ENCODE measurements at places on chromosomes 16 and 17.

DNA sequence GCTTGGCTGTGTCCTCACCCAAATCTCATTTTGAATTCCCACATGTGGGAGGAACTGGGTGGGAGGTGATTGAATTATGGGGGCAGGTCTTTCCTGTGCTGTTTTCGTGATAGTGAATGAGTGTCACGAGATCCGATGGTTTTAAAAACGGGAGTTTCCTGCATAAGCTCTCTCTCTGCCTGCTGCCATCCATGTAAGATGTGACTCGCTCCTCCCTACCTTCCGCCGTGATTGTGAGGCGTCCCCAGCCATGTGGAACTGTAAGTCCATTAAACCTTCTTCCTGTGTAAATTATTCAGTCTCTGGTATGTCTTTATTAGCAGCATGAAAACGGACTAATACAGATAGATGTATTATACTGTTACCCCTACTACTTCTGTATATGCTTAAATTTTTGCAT, 3.6 kb downstream of the SPATA33 start:
- no peak for DNase-seq

GRCh38 chr17:2949469-2950044, 113.8 kb downstream of the OR1D5 start:
- DNase-seq, result peak; percentile 37

GRCh38 chr16:11896486-11897176, 19.1 kb downstream of the GSPT1 start:
- DNase-seq, result peak; percentile 55

- no peak for DNase-seq
These were observed 539 bp upstream of the CKLF start for GRCh38 chr16:66551788-66552285.

- DNase-seq, result no peak
These were observed 89.8 kb downstream of the SHISA6 start for GRCh38 chr17:11330826-11331225.

DNA sequence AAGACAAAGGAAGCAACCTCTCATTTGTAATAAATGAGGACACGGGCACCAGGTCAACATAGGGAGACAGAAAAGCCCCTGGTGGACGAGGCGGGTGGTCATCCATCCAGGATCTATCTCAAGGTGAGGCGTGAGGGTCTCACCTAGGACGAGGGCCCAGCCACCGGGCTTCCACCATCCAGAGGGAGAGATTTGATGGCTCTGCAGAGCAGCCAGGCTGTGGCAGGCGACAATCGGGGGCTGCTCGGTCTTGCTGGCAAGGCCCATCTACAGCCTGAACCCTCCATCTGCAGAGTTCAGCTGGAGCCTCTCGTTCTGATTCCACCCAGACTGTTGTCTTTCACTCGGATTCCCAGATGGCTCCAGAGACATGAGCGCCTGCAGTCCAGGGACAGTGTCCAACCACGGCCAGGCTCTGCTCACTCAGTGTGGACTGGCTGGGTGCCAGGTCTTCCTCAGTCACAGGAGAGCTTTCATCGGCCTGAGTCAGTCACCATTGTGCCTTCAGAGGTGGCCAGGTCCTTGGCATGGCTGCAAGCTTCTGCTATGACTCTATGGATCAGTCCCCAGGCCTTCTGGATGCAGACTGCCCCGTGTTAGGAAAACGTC, 5.9 kb downstream of the LITAFD start:
- DNase-seq, result peak; percentile 81

GRCh38 chr16:52563767-52564611, 17.0 kb upstream of the TOX3 start:
- no peak for DNase-seq

- DNase-seq, result no peak
These were observed 1.2 kb downstream of the ARHGAP44 start for GRCh38 chr17:12790249-12791106.

- DNase-seq, result no peak
These were observed 173.9 kb downstream of the LAT start for GRCh38 chr16:29158785-29159184.

GRCh38 chr16:58337090-58337444, 42.2 kb upstream of the PRSS54 start:
- no peak for DNase-seq

GRCh38 chr16:56547949-56548567, 16.8 kb upstream of the MT4 start:
- no peak for DNase-seq

- DNase-seq, result no peak
These were observed 74.9 kb upstream of the ZNF423 start for GRCh38 chr16:49930841-49931240.

DNA sequence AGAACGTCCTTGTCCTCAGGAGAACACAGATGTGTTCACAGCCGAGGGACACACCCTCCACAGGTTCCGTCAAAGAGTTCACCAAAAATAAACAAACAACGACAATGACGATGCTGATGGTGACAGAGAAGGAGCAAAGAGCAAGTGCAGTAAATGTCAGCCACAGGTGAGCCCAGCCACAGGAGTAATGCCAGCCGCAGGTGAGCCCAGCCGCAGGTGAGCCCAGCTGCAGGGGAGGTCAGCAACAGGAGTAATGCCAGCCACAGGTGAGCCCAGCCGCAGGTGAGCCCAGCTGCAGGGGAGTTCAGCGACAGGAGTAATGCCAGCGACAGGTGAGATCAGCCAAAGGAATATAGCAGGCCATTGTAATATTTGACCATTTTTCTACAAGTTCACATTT, 315.2 kb downstream of the FOXL1 start:
- DNase-seq, result no peak

DNA sequence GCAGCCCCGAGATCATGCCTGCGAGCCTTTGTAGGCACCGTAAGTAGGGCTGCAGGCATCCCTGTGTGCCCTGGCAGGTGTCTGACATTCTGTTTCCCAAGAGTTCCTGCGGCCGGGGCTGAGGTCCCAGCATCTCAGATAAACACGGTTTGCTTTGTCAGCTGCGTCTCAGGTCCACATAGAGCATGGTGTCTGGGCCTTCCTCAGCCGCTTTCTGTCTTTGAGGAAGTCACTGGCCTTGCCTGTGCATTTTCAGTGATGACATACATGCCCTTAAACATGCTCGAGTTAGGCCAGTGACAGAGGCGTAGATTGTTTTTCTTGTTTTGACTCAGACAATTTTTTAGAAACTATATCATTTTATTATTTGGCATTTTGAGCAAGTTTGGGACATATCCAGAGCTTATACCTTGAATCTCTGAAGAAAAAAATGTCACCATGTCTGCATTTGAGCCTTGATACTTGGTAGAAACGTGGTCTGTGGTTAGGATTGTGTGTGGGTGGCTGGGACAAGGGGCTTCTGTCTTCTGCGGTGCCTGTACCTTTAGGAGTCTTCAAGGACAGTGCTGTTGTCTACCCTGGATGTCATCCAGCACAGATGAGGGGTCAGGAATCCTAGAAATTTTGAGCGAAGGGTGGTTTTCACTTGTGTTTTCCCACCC, 105.8 kb downstream of the SNX29 start:
- no peak for DNase-seq

GRCh38 chr16:346587-346986, 5.9 kb downstream of the AXIN1 start:
- DNase-seq, result no peak

- DNase-seq, result no peak
These were observed 57.2 kb upstream of the GSE1 start for GRCh38 chr16:85555719-85556455.

DNA sequence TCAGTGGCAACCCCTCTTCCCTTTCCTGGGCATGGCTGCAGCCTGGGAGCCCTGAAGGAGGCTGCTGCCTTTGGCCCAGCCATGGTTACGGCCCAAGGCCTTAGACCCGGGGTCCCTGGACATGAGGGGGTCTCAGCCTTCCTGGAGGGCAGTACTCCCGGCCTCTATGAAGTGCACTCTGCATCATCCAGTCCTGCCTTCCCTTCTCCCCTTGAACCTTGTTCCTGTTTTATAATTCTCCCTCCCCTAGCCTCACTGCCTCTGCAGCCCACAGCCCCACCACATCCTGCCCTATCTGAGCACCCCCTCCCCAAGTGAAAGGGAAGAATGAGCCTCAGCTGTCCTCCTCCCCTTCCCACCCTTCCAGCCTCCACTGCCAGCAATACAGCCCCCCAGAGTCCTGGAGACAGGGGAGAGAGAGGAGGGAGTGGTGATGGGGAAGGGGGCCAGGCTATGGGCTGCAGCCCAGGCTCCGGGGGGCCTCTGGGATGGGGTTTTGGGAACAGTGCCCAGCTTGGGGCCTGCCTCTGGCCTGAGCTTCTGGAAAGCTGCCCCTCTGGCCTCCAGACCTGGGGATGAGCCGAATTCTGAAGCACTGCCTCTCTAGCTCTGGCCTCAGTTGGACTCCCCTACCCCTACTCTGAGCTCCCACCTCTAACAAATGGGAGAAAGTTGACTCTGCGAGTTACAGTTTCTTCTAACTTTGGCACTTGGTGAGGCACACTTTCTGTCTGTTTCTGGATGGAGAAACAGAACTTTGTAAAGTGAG, 7.6 kb downstream of the CCR7 start:
- no peak for DNase-seq

DNA sequence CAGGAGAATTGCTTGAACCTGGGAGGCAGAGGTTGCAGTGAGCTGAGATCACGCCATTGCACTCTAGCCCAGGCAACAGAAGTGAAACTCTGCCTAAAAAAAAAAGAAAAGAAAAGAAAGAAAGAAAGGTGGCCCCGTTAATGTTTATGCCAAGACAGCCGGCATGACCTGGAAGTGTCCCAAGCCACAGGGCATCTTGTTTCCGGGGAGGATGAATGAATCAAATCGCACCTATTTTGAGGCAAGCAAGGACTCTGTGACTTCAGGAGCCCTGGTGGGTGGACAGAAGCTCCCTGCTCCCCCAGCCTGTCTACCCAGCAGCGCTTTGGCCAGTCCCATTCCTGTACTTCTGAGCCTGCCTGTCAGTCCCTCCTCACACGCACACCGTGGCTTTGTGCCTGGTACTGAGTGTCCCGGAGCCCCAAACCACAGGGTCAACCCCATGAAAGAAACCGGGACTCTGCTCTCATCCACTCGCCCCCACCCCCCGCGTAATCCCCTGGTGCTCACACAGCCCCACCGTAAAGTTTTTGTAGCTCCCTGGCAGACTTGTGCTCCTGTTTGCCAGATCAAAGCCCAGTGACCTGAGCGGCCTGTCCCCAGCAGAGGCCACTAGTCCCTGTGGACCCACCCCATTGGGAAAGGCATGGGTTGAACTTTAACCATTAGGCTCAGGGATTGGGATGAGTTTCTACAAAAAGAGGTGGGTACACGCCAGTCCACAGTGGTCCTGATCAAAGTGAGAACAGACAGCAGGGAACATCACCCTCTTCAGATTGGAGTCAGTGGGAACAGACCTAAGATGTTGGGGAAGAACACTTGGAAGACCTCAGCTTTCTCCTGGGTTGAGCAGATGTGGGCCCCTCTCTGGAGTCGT, 19.3 kb downstream of the CD2BP2 start:
- DNase-seq, result no peak

GRCh38 chr17:44400226-44400847, 10.9 kb upstream of the ITGA2B start:
- no peak for DNase-seq

DNA sequence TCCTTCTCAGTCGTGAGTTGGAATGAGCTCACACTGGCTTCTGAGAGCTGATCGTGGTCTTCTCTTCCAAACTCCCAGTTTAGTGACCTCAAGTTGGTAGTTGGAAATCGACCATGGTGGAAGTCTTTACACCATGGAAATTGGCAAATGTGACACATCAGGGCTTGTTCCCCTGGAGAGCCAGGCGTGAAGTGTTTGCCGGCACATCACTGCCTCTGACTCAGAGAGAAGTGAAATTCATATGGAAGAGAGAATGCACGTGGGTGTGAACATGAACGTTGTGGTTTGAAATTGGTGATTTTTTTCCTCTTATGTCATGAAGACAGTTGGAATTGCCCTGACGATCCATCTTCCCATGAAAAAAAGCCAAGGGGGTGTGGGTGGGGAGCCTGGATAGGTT, 47.4 kb downstream of the AXIN2 start:
- DNase-seq, result peak; percentile 58

DNA sequence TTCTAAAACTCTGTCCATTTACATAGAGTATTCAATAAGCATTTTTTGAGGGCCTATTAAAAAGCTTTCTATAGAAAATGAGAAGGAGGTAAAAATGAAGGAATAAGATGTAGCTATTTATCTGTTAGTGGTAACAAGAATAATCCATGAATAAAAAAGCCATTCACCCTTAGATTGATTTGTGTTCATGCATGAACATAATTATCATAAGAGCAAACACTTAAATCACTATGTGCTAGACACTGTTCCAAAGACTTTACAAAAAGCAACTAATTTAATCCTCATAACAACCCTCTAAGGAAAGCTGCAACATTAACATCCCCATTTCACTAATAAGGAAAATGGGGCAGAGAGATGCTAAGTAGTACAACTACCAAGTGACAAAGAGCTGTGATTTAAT, 6.6 kb downstream of the CCDC47 start:
- DNase-seq, result no peak

DNA sequence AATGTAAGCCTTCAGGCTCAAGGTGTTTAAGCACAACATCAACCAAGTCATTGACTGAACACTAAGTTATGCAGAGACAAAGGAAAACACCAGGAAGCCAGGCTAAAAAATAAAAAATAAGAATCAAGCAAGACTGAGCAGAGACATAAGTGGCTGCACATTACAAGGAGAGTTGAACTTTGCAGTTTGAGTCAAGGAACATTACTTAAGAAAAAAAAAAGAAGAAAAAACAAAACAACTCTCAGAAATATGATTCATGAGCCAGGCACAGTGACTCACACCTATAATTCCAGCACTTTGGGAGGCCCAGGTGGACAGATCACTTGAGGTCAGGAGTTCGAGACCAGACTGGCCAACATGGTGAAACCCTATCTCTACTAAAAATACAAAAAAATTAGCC, 168.1 kb downstream of the C16orf95 start:
- DNase-seq, result no peak

GRCh38 chr16:66095676-66096075, 270.8 kb upstream of the CDH5 start:
- no peak for DNase-seq

DNA sequence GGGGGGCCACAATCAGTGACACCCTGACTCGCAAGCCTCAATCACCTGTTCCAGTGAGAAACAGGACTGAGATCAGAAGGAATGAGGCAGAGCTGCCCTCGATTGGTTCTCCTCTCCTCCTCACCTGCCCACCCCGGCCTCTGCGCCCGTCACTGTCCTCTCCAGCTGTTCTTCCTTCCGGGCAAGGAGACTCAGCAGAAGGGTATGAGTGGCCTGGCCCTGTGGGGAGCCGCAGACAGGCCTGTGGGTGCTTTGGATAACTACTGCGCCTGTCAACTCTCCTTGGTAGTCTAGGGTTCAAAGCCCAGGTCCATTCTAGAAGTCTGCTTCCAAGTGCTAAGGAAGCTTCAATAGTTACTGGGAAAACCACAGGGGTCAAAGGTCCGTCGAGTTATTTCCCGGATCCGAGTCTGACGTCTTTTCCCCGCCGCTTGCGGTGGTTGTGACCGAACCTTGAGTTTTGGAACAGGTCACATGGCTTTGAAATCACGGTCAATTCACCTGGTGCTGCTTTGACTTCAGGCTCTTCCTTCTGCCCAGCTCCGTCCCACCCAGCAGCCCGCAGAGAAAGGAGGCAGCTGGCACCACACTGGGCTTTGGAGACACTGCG, 8.3 kb downstream of the CARD14 start:
- no peak for DNase-seq

- DNase-seq, result no peak
These were observed 17.8 kb upstream of the KSR1 start for GRCh38 chr17:27438348-27438998.

All from GM04504 (cell line).